Stimulated activated CD4-positive, alpha-beta T cell treated with anti-CD3 and anti-CD28 coated beads, Interleukin-12 subunit alpha, Interleukin-12 subunit beta, amount 100 ng/mL, for 24 hours (primary cell): ENCODE measurements at places on chromosomes 3 and 15.

DNA sequence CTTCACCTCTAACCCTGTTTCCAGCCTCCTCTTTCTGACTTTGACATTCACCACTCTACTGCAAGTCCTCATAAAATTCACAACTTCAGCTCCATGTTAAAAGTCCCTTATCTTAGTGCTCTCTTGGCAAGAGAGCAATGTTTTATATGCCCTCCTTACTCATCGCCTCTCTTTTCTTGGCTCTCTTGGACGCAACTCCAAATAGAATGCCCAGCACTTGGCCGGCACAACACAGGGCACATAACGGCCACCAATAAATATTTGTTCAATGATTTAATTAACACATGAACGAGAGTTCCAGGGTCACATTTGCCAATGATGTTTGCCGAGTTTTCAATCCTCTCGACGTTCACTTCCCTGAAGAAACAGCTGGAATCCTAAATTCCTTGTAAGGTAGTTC lies 401.4 kb downstream of the ROBO1 start:
- DNase-seq: no peak

GRCh38 chr3:107430996-107431245 lies 53.7 kb downstream of the CCDC54 start:
- DNase-seq: peak; percentile 26

GRCh38 chr15:57333487-57333886 lies 42.8 kb upstream of the CGNL1 start:
- no peak for DNase-seq

- no peak for DNase-seq
Observed at GRCh38 chr3:143918848-143919247, 52.8 kb upstream of the DIPK2A start.

GRCh38 chr3:173708191-173708590 lies 310.6 kb downstream of the NLGN1 start:
- no peak for DNase-seq

DNA sequence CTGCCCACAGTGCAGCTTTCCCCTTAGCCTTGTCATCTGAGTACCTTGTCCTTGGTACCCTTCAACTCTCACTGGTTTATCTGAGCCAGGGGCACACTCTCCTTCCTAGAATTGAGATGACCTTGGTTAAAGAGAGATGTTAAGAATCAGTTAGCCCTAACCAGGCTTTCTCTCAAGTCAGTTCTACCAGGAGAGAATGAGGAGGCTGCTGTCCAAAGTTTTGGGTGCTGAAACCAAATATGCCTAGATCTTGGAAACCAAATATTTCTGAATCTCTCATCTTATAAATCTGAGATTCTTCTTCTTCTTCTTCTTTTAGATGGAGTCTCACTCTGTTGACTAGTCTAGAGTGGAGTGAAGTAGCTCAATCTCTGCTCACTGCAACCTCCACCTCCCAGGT lies 12.0 kb upstream of the CTXND1 start:
- DNase-seq: no peak
